Fibroblast of mammary gland (primary cell): ENCODE measurements at places on chromosomes 6 and 20.

- DNase-seq, result peak; percentile 45
Measured at GRCh38 chr6:113842165-113842564, 15.0 kb upstream of the MARCKS start.

DNA sequence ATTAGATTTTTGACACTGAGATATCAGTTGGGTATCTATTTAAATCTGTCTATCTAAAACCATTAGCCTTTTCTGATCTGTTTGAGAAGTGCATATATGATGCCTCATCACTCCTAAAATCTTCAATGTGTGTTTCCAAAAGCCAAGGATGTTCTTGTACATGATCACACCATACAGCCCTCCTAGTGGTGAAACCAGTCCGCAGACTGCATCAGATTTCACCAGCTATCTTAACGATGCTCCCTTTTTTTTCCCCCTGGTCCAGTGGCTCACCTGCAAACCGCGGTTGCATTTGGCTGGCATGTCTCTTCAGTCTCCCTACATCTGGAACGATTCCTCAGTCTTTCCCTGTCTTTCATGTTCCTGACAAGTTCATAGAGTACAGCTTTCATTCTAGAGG, 4.0 kb downstream of the KIZ start:
- no peak for DNase-seq

DNA sequence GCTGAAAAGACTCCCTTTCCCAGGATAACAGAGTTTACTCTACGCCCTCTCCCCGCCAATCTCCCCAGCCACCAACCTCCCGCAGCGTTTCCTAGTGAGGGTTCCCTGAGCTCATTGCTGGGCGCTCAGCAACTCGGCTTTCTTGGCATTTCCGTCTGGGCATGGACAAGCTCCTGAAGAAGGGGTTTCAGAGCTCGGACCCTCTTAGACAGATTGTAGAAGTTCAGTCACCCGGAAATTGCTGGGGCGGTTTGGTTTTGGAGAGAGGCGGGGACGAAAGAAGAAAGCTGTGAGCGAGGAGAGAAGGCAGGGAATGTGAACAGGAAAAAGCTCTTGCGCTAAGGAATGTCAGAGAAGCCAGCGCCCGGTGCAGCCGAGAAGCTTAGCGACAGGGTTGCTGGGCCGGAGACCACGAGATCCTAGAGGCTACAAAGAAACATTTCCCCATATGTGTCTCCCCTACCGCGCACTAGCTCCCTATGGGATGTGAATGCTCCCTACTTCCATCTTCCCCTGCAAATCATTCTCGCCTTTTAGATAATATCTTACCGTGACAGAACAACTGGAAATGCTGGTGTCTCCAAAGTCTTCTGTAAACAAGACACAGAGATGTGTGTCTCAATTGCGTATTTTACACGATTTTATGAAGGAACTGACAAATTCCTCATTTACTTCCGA, 15.8 kb downstream of the POM121L2 start:
- peak; percentile 47 for DNase-seq

GRCh38 chr20:58054780-58055373, 173.6 kb downstream of the ANKRD60 start:
- DNase-seq, result no peak

GRCh38 chr20:10501402-10501801, 66.3 kb downstream of the SLX4IP start:
- no peak for DNase-seq

GRCh38 chr6:156686301-156686994, 90.7 kb upstream of the ARID1B start:
- peak; percentile 53 for DNase-seq

DNA sequence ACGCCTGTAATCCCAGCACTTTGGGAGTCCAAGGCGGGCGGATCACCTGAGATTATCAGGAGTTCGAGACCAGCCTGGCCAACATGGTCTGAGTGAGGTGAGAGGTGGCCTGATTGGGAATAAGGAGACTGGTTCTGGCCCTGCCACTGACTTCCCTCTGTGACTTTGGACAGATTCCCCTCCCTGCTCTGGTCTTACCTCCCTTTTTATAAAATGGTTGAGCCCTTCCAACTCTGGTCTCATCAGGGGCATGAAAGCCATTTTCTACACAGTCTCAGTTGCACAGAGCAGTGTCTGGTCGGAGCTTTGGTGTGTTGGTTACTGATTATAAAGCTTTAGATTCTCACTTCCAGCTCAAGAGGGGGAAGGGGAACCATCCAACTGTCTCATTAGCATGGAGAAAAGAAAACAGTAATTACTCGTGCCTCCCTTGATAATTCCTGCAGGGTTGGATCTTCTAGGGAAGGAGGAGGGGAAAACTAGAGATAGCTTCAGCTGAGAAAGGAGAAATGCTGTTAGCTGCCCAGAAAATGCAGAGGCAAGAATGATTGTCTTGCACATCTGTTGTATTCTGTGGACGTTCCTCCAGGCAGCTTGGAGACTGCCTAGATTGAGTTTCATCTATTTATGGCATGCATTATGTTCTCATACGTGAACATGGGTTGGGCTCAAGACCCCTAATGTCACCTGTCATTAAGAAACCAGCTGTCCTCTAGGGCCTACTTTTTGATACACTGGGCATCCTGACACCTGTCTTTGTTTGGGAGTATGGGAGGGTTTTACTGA, 30.4 kb downstream of the RALY start:
- no peak for DNase-seq

DNA sequence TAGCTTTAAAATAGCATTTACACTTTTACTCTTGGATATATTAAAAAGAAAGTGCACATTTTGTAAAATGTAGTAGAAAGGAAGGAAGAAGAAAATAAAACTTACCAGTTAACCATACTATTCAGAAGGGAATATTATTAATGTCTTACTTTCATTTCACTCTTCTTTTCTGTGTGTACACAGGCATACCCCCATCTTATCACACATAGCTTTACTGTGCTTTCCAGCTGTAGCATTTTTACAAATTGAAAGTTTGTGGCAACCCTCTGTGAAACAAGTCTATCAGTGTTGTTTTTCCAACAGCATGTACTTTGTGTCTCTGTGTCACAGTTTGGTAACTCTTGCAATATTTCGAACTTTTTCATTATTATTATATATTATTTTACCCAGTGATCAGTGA, 314.5 kb downstream of the UTRN start:
- no peak for DNase-seq

DNA sequence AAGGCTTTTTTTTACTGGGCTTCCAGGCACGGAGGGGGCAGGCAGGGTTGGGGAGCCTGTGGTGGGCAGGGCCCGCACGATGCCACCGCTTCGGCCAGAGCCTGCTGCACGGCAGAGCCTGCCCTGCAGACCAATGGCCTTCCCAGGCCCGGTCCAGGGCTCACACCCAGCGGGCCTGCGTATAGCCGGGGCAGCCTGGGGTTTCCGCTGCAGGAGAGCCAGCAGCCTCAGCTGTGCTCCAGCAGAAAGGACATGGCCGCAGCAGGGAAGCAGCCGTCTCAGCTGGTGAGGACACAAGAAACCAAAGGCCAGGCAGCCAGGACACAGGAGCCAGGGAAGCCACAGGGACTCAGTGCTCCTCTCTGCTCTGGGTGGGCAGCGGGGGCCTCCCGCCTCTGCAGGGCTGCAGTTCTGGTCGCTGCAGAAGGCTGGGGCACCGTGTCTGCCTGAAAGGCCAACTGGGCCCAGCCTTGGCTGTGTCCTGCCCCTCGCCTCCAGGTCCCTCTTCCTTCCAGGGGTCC, 90.6 kb downstream of the TTLL2 start:
- no peak for DNase-seq

- no peak for DNase-seq
Measured at GRCh38 chr20:47289096-47289495, 67.4 kb downstream of the ZMYND8 start.

DNA sequence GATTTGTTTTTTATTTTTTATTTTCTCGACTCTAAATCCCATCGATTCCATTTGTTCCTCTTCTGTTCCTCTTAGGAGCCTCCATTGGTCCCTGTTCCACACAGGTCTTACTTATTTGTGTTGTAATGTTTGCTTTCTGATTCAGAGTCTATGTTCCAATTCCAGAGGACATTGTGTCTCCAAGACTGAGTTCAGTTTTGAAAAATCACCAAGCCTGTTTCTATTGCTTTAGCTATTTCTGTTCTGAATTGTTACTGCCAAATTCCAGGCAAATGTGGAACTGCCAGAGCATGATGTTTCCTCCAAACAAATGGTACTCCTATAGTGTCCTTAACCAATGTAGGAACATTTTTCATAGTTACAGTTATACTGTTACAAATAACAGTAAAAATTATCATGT, 270.9 kb upstream of the SPTLC3 start:
- no peak for DNase-seq

DNA sequence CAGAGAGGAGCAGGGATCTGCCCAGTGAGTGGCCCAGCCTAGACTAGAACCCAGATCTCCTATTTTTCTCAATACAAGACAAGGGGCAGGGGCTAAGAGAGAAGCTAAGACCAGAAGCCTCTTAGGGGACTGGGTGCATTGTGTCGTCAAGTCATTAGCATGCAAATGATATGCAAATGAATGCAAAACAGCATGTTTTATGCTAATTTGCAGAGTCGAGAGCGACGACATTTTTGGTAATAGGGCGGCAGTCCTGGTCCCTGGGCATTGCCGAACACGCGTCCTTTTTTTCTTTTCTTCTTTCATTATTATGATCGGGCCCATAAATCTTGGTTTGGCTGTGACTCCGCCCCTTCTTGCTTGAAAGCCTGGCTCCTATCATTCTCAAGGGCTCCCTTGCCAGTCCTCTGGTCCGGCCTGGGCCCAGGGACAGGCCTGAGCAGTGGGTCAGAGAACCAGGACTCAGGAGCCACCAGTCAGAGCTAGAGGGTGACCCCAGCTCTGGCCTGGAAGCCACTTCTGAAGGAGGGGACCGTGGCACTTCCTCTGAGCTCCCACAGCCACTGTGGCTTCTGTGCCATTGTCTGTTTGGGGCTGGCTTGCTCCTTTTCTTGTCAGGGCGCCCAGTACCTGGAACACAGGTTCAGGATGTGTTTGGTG, 32.0 kb upstream of the SCRT2 start:
- no peak for DNase-seq

DNA sequence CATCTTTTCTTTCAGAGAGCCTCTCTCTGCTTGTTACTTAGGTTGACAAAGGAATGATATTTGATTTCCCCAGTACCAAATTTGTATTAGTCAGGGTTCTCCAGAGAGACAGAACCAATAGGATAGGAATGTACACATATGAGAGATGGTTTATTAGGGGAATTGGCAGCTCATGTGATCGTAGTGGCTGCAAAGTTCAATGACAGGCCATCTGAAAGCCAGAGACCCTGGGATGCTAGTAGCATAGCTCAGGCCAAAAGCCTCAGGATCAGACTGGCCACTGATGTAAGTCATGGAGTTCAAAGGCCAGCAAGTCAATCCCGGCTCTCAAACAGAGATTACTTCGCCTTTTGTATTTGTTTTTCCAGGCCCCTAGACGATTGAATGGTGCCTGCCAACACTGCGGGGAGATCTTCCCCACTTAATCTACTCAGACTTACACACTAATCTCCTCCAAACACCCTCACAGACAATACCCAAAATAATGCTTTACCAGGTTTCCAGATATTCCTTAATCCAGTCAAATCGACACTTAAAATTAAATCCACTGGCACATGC, 215.5 kb downstream of the ALDH8A1 start:
- DNase-seq, result no peak

DNA sequence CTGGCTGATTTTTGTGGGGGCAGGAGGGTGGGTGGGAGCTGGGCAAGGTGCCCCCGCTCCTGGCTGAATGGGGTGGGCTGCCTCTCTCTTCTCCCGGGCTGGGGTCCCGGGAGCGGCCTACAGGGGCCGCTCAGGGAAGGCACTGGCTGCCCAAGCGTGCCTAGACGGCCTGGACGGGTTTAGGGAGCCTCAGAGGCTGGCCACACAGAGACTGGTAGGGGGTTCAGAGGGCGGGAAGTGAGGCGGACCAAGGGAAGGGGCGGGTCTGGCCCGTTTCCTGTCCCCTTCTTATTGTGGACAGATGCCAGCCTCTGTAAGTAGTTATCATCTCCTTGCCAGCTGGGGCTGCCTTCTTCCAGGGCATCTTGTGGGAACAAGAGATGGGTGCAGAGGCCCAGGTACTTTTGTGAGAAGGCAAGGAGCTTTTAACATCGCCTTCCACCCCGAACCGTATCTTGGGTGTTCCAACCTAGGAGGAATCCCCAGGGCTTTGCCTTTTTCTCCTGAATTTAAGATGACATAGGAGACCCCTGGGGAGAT, 437 bp downstream of the CD40 start:
- DNase-seq, result peak; percentile 8
